ENCODE measurements at places on chromosomes 6 and 20. TPM values are rescaled to one million over a fixed set of nuclear protein-coding genes. Genes with fewer than 3 reads are reported as not detected.

GRCh38 chr20:33211817-33212424, 5.2 kb upstream of the BPIFA3 start:
- DNase-seq, result no peak

GRCh38 chr20:2930538-2930937, 57.3 kb downstream of the PTPRA start:
- DNase-seq, result no peak

- DNase-seq, result no peak
Measured at GRCh38 chr20:7818477-7818876, 121.8 kb downstream of the HAO1 start.

DNA sequence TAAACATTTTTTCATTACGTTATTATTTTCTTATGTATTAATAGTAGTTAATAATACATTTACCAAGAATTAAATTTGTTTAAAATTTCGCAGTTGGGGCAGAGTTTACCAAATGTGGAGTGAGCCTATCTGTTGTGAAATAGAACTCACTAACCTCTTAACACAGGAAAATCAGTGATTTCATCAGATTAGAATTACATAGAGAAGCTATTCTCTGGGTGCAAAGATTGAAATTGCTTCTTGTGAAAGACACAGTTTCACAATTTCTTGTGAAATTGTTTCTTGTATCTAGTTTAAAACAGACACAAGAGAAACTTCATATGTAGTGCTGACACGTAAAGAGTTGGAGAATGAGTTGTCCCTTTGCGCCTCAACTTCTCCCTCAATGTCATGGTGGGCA, 69.4 kb upstream of the PRL start:
- no peak for DNase-seq

GRCh38 chr6:94300424-94301144, 881.2 kb upstream of the EPHA7 start:
- DNase-seq, result no peak

GRCh38 chr20:24693466-24694156, 224.2 kb downstream of the SYNDIG1 start:
- DNase-seq, result no peak

GRCh38 chr6:65988006-65988405, 281.0 kb upstream of the EYS start:
- DNase-seq, result no peak

POM121L2 gene
- not detected for total RNA-seq

SPAG4 gene
- total RNA-seq, result 17.1 TPM

GRCh38 chr20:7897781-7898364, 42.4 kb downstream of the HAO1 start:
- DNase-seq, result no peak

DNA sequence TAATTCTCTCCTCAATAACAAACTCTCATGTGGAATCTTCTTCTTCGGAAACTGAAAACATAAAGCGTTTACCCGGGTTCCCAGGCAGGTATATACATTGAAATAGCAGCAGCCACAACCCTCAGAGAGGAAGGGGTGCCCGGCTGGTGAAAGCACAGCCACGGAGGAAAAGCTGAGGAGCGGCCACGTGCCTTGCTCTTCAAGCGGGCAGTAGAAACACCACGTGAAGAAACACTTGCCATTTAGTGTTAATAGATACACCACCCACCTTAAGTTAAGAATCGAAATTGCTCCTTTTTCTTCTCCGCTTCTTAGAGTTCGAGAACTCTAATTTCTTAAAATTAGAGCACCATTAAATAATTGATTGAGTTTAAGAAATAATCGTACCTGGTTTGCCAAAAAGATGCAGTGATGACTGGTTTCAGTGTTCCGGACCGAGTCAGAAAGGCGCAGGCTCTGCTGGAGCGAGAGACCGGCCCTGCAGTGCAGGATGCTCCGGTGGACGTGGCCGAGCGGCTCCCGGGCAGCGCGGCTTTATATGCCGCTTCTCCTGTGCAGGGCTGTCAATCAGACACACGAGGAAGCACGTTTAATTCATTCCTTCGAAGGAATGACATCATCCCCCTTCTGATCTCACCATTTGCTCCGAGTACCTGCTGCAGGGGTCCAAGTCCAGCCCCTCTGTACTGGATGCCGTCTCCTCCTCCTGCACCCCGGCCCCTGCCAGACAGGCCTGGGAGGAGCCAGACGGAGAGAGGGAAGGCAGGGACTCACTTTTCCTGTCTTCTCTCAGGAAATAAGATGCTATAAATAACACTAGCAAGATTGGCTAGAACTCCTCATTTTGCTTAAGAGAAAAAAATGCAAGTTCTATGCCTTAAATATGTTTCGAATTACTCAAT, at the start of gene THBS2:
THBS2 (minus strand) TSS at position 510 of the 902 bp plus-strand sequence. CDS start 3,062 bp downstream, outside the sequence.
- DNase-seq, result no peak

SLC44A4 gene
- total RNA-seq, result 0.20 TPM

DNA sequence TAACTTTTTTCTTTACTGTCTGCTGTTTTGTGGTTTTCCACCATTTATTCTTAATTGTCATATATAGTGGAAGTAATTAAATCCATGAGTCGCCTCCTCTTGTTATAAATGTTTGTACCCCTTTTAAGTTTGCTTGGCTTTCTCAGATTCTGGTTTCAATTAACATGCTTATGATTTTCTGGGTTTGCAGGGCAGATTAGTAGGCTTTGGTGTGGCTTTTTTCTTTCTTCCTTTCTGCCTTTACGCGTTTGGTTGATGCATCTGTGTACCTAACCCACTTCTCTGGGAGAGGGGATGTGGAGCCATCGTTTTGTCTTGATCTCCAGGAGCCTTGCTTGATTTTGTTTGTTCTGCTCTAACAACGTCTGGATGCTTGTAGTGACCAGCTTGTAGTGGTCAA, 100.4 kb downstream of the JARID2 start:
- no peak for DNase-seq

MATN4 gene
- not detected for total RNA-seq

PHACTR3 gene
- total RNA-seq, result not detected

DNA sequence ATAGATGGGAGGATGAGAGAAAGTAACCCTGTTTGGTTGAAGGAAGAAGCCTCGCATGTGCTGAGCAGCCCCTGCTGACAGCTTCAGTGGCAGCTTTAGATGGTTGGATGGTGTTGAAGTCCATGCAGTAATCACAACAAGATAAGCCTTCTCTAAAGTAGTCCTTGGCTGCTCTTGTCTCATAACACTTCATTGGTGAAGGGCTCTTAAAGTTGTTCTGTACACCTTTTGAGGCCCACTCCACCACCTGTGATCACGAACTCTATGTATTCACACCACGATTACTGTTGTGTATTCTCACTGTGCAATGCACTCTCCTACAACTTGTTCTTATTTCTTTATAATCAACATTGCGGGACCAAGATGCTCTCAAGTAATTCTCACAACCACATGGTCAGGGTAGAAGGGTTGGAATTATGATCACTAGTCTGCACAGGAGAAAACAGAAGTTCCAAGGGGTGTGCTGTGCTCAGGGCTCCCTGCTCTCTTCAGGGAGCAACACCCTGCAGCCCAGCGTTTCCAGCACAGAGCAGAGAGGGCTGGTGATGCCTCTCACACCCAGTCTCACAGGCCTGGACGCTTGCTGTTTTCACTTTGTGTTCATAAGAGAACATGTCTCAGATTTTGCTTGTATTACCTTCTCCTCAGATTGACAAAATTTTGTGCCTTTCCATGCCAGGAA, 294.4 kb downstream of the SMOC2 start:
- DNase-seq, result no peak

DNA sequence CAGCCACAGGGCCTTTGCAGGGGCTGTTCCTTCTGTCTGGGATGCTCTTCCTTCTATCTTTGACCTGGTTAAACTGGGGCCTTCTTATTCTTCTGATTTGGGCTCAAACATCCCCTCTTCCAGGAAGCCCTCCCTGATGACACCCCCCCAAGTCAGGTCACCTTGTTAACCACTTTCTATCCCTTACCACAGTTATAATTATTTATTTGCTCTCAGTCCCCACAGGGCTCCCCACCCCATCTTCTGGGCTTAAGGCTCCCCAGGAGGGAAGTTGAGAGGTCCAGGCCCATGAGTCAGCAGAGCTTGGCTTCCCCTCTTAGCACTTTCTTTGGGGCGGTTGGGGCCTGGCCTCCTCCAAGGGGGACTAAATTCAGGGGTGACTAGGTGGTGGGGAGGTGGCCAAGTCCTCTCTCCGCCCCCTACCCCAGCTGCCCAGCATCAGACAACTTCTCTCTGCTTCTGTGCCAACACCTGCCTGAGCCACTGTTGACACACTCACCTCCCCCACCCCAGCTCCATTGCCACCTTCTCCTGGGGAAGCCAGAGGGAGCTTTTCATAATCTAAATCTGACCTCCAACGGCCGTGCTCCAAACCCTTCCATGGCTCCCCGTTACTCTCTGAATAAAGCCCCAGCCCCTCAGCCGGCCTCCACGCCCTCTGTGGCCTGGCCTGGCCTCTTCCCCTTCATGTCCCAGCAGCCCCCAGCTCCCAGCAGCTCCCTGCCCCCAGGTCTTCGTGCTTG, 70.0 kb downstream of the CEBPB start:
- peak; percentile 44 for DNase-seq

- no peak for DNase-seq
Measured at GRCh38 chr20:10806539-10806938, 132.7 kb upstream of the JAG1 start.

DNA sequence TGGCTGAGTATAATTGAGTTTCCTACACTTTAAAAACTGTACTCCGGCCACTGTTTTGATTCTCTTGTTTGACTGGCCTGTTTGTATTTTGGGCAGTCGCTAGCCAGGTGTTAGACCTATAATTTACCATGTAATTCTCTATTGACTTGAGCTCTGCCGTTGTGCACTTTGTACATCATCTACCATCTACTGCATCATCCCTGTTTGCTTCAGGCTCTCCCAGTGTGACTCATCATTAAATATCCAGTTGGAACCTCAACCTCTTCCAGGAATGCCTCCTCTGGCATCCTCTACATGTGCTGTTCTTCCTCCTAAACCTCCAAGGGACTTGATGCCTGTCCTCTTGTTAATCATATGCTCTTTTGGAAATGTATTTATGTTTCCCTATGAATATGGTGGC, 72.3 kb downstream of the FARS2 start:
- DNase-seq, result no peak

TUBE1 gene
- total RNA-seq, result 30.8 TPM

- DNase-seq, result no peak
Measured at GRCh38 chr20:36447101-36447500, 94.2 kb upstream of the MYL9 start.

GRCh38 chr6:132280436-132280835, 120.8 kb downstream of the MOXD1 start:
- DNase-seq, result no peak

- no peak for DNase-seq
Measured at GRCh38 chr6:115396112-115396906, 664.4 kb downstream of the FRK start.

- no peak for DNase-seq
Measured at GRCh38 chr20:3755269-3755668, 12.3 kb downstream of the ADISSP start.

DNA sequence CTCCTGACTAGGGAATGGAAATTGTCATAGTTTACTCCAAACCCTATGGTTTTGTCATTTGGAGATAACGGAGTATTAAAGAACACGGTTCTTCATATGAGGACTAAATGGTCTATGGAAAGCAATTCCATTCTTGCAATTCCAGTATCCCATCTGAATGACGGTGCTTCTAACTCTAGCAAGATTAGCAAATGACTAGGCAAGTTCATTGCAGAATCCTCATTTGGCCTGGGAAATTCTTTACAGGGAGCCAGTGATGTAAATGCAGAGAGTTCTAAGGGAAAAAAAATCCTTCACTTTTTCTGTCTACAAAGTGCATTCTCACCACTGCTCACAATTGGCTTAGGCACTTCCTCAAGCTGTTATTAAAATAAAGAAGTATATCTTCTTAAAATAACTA, 111.5 kb downstream of the MOXD1 start:
- DNase-seq, result no peak

DNA sequence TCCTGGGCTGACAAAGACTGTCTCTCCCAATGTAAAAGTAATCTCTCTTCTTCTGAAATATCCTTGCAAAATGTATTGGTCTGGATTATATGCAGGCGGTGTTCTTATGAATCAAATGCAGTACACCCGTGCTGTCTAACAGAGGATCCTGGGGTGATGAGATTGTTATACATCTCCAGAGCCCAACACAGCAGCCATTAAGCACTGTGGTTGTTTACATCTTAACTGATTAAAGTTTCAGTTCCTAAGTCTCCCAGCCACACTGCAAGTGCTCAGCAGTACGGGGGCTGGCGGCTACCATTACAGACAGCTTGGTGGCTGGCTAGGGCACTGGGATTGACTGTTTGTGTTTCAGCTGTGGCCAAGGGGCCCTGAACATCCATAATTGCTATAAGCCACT, 7.0 kb downstream of the UNC93A start:
- no peak for DNase-seq
